Posterior vena cava (tissue), 2 donors: ENCODE measurements at places on chromosomes 3 and 15. TPM values are rescaled to one million over a fixed set of nuclear protein-coding genes. Genes with fewer than 3 reads are reported as not detected.

DNA sequence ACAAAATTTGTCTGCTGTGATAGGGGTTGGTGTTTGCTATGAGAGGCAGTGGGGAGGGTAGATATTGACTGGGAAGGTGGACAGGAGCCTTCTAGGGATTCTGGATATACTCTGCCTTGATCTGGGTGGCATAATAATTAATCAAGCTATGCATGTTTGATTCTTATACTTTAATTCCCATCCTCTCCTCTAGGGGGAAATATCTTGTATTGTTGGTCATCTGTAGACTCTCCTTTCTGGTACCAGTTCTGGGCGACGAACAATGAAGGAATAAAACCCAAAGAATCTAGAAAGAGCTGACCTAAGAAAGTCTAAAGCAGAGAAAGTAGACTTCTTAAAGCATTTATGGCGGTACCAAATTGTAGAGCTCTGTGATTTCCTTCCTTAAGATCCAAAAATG, 198.2 kb upstream of the STRIT1 start:
- DNase-seq = no peak

GRCh38 chr3:187963677-187964385, 190.1 kb upstream of the LPP start:
- DNase-seq = no peak

DNA sequence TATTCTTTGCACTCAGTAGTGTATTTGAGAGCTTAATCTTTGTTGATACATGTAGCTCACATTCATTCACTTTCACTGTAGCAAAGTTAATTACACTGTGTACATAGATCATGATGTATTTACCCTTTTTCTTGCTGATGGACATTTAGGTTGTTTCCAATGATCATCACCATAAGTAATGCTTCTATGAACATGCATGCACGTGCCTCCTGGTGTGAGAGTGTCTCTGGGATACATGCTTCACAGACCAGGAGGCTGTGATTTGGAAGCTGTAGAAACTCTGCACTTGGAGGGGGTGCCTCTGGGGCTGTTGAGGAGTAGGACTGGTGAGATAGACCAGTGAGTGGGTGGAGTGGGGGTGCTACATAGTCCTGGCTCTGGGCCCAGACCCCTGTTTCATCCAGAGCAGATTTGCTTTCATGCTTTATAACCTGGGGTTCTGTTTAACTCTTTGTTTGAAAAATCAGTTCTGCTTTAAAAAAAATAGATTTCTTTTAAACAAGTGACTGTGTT, 18.2 kb upstream of the SMAD3 start:
- no peak for DNase-seq

- DNase-seq = no peak
Measured at GRCh38 chr15:94602754-94603470, 371.6 kb downstream of the MCTP2 start.

GRCh38 chr3:14210843-14211594, 32.4 kb downstream of the LSM3 start:
- no peak for DNase-seq

- DNase-seq = no peak
Measured at GRCh38 chr3:87437765-87438164, 161.4 kb upstream of the POU1F1 start.

Gene TEX55
- not detected for total RNA-seq

Gene KLF15
- 15.5 TPM for total RNA-seq

Gene CCDC54
- total RNA-seq = not detected
